ENCODE measurements at places on chromosomes 7 and 10.

DNA sequence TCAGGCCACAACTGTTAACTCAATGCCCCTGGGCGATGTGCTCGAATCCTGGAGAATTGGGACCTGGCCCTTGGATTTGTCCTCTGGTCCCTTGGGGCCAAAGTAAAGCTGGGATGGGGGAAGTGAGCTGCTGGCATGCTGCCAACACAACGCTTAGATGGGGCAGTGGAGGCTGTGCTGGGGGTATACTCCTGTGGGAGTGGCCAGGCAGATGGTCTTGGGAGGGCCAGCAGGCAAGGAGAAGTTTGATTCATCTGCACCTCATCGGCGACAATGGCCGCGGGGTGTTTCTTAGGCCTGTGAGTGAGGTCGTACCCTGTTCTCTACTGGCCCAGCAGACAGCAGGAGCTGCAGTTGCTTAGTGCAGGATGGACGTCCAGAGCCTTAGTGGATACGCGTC lies 139.0 kb upstream of the MTPN start:
- no peak for DNase-seq

- no peak for DNase-seq
These were observed 202.9 kb downstream of the GLRX3 start for GRCh38 chr10:130339091-130339490.

- DNase-seq, result no peak
These were observed 439.5 kb upstream of the NRP1 start for GRCh38 chr10:33773886-33774480.

DNA sequence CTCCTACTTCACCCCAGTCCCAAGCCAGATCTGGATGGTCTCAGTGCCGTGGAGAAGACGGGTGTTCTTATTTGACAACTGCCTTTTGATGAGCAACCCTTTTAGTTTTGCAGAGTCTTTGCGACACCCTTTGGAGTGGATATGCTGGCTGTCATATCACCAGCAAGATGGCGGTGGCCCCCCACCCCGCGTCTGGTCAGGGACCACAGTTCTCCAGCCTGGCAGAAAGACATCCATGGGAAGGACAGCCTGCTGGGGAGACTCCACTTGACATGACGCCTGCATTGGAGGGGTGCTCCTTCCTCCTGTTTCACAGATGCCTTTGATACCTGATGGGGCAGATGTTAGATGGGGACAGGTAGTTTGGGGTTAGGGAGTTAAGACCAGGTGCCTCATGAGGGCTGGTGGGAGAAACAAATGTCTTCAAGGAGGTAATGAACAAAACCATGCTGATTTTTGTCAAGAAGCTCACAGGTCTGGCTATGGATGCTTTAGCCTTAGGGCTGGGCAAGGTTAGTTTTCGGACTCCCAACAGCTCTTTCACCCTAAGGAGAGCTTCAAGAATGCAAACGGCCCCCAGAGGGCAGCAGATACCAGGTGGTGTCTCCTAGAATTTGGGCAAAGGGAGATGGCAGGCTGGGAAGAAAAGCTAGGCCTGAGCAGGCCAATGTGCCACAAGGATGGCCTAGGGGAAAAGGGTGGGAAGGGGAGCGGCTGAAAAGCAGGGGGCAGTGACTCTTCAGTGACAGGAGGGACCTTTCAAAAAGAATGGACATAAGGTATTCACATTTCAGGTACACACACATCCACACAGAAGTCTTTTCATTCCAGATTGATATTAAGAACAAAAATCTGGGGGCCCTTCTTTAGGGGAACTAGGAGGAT lies 95.2 kb downstream of the CLEC2L start:
- peak; percentile 43 for DNase-seq

- no peak for DNase-seq
These were observed 62.1 kb upstream of the AQP1 start for GRCh38 chr7:30849565-30849964.

DNA sequence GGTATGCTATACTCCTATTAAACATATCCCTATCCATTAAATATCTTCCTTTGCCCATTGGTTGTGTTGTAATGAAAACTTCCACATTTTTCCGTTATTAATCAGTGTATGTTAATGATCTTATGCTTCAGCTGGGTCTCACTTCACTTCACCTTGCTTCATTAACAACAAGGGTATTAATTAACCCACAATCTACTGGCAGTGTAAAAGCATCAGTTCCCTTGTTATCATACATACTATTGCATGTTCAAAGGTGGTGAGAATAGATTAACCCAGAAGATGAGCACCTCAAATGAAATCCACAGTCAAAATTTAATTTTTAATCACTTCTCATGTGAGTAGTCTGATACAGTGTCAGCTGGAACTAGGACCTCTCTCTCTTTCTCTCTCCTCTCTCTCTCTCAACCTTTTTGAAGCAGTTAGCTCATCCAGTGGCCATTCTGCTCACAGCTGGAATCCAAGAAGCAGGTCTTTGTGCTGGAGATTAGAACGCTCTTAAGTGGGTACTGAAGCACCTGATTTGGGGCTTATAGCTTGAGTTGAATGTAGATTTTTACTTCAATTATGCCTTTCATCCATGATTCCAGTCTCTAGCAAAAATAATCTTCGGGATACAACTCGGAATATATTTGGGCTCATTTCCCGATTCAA lies 172.3 kb downstream of the RAPGEF5 start:
- no peak for DNase-seq

DNA sequence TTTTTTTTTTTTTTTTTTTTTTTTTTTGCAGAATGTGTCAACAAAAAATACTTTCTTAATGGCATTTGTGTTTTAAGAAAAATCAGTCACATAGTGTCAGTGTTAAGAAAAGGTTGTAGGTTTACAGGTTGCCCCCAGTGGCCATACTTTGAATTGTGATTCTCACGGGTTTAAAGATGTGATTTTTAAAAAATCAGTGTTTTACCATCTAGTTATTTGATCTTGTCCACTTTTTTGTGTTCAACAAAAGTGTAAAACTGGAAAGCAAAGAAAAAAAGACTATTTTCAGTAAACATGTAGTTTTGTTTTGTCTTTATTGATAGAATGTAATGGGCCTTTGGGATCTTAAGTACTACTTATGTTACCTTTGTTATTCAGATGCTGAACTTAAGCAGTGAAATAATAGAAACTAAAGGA lies 25.7 kb downstream of the SUV39H2 start:
- peak; percentile 39 for DNase-seq

DNA sequence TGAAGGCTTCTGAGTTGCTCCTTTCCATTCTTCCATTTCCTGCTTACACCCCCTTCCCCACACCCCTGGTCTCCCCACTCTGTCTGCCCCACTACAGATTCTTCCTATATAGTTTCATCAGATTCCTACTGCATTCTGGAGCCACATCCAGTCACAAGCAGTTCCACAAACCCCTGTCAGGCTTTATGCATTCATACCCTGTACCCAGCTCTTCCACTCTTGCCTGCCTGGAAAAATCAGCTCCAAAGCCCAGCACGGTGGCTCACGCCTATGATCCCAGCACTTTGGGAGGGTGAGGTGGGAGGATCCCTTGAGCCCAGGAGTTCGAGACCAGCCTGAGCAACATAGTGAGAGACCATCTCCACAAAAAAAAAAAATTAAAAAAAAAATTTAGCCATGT lies 60.4 kb downstream of the C10orf67 start:
- no peak for DNase-seq

- no peak for DNase-seq
These were observed 93.0 kb upstream of the TMEM72 start for GRCh38 chr10:44818041-44818649.

- DNase-seq, result peak; percentile 22
These were observed 20.5 kb upstream of the CRYGN start for GRCh38 chr7:151460474-151460855.

DNA sequence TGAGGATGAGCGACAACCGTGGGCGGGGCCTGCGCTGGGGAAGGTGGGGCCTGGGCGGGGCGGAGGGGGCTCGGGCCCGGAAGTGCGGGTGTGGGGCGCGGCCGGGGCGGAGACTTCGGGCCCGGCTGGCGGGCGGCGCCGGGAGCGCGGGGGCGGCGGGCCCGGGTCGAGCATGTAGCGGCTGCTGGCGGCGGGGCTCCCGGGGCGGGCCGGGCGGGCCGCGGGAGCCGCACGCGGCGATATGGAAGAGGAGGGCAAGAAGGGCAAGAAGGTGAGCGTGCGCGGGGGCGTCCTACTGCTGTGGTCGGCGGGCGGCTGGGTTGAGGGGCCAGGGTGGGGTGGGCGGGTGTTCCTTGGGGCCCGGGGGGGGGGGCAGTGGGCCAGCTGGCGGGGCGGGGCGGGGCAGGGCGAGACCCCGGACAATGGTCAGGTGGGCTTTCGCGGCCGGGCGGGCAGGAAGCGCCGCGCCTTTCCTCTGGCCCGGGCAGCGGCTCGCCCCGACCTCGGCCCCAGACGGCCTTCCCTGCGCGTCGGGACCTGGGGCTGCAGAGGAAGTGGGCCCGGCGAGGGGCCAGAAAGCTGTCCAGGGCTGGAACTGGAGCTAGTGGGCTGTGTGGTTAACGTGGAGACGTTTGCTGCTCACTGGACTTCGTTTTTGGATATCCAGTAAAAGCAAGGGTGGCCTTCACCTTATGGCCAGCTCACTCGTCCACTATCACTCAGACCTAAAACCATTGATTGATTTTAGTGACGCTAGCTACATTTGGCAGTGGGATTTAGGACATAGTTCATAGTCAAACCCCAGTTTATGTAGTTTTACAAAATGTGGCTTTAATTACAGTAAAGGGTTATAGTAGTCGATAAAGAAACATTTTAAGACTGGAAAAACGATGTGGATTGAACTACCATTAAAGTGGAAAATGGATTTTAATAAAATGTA lies at the start of gene CCM2:
Gene CCM2, plus strand, starts transcription at position 109 of the 940 bp plus-strand sequence. Its CDS starts 133 bp downstream, at position 242.
- DNase-seq, result peak; percentile 58

DNA sequence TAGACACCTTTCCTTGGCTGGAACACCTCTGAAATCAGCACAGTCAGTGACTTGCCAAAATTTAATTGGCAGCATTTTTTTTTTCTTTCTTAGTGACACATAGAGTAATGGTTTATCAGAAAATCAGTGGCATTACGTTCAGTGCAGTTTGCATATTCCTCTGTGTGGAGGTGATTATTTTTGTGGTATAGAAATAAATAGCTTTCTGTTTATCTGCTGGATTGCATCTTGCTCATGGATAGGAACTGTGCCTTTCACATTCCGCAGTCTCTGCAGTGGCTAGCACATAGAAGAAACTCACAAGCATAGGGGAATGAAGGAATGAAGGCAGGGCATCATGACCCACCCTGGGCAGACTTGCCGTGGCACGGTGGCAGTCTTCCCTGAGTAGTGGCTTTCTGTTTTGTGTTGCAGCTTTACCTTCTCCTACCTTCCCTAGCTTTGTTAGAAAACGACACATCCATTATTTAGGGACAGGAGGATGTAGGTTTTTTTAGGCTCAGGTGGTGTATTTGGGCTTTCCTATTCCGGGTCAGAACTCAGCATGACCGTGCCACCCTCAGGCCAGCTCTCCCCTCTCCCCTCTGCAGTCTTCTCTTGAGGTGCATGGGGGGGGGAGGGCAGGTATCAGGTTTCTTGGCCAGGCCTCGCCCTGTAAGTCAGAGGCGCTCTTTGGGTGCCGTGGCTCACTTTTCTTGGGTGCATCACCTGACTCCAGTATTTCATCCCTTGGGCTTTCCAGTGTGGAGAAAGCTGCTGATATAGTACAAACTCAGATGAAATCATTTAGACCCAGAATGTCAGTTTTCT lies 112.5 kb upstream of the GJD4 start:
- DNase-seq, result no peak

DNA sequence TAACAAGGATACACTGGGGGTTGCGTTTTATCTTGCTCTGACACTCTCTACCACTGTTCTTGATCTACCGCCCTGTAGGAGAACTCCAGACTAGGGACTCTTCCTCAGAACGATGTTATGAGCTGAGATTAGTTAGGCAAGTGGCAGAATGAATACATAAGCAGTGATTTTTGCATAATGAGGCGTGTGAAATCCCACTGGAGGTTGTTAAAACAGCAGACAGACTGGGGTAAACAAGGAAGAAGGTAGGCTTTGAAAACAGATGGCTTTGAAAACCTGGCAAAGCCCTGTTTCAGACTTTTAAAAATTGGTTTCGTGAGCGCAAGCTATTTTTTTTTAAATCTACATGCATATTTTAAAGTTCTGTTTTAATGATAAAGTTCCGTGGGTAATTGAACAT lies 785.2 kb downstream of the TYW1 start:
- no peak for DNase-seq

DNA sequence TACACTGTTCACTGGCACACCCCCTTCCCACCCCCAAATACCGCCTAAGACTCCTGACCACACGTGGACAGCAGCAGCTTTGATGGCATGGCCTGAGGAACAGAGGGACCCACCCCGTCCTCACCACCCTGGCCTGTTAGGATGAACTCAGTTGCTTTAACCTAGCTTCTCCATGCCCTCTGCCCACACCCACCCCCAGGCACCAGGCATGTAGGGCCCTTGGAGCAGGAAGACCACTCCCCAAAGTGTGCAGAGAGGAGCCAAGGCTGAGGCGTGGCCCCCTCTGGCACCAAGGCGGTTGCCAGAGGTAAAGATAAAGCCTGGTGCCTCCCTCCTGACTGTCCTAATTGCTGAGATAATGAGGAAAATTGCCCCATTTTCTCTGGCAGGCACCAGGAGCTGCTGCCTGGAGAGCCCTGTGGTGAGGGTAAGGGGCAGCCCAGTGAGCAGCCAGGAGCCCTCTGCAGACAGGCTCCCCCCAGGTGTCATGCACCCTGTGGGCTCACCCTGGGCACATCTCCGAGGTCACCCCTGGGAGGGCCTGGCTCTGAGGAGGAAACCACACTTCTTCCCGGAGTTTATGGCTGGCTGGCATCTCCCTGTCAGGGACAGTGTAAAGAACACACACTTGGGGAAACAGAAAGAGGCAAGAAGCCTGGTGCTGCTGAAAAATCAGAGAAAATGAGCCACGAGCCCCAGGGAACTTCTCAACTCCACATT lies 47.7 kb downstream of the LRRC20 start:
- DNase-seq, result no peak
